ENCODE measurements at places on chromosomes 13 and 19. TPM values are rescaled to one million over a fixed set of nuclear protein-coding genes. Genes with fewer than 3 reads are reported as not detected.

DNA sequence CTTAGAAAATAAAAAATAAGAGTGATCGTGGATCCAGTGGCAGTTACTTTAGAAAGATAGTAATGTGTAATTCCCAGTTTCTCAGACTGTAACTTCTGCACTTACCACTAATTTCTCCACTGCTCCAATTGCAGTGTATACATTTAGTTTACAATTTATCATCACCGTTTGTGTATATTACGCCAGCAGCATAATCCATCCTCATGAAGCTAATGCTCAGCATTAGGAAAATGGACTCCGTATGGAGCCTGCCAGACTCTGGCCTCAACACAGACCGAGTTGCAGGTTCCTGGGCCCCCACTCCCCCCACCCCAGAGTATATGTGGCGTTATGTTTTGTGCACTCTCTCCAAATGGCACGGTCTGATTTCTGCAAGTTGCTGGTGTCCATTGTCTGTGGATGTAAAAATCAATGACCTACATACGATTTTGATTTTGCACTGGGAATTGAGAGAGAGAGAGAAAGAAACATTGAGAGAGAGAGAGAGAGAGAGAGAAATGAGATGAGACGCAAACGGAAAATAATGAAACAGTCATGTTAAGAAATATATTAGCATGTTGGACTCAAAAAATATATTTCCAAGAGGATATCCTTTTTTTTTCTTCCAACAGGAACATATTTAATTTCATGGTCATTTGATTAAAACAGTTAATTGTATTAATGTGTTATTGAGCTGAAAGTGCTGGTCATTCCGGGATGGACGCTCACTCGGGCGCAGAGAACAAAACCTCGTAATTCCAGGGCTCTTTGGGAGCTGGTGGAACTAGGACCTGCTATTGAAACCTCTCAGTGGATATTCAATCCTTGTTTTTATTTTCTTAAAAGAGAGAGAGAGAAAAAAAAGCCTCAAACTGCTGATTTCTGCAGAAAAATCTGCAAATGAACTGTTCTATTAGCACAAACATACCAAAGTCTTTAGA is 278.8 kb downstream of the TSHZ3 start:
- no peak for DNase-seq

DNA sequence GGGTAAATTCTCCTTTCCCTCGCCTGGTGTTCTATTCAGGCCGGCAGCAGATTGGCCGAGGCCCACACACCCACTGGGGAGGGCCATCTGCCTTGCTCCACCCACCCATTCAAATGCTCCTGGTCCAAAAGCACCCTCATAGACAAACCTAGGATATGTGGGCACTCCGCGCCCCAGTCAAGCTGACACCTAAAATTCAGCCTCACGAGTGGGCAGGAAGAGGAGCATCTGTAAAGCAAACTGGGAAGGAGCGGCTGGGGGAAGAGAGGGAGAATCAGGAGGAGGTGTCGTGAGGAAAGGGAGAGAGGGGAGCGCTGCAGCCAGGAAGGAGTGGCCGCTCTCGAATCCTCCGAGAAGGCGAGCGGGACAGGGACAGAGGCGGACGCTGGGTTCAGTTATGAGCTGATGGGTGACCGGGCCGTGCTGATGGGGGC is 136.9 kb downstream of the USP12 start:
- peak; percentile 31 for DNase-seq

DNA sequence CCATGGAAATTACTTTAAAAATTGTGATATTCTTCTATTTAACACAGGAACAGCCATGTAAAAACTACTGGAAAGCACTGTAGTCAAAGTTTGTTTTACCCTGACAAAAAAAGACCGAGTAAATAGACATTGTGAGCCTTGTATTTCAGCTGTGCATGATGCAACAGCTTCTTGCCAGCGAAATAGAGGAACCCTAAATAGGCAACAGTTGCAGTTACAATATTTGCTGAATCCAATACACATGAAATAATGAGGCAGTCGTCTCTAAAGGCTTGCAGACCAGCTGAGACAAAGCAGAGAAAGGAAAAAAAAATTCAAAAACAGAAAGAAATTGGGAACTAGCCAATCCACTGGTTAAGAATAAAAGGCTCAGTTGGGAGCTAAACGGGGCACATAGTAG is 1001.1 kb downstream of the OLFM4 start:
- no peak for DNase-seq

GRCh38 chr13:105097521-105097920 is 1437.9 kb downstream of the EFNB2 start:
- DNase-seq: no peak

GRCh38 chr13:40069173-40070044 is 413.9 kb downstream of the COG6 start:
- DNase-seq: peak; percentile 79

- DNase-seq: no peak
Measured at GRCh38 chr19:10861103-10861651, 10.2 kb upstream of the CARM1 start.

GRCh38 chr19:2462635-2463421 is 6.1 kb upstream of the LMNB2 start:
- peak; percentile 91 for DNase-seq

DNA sequence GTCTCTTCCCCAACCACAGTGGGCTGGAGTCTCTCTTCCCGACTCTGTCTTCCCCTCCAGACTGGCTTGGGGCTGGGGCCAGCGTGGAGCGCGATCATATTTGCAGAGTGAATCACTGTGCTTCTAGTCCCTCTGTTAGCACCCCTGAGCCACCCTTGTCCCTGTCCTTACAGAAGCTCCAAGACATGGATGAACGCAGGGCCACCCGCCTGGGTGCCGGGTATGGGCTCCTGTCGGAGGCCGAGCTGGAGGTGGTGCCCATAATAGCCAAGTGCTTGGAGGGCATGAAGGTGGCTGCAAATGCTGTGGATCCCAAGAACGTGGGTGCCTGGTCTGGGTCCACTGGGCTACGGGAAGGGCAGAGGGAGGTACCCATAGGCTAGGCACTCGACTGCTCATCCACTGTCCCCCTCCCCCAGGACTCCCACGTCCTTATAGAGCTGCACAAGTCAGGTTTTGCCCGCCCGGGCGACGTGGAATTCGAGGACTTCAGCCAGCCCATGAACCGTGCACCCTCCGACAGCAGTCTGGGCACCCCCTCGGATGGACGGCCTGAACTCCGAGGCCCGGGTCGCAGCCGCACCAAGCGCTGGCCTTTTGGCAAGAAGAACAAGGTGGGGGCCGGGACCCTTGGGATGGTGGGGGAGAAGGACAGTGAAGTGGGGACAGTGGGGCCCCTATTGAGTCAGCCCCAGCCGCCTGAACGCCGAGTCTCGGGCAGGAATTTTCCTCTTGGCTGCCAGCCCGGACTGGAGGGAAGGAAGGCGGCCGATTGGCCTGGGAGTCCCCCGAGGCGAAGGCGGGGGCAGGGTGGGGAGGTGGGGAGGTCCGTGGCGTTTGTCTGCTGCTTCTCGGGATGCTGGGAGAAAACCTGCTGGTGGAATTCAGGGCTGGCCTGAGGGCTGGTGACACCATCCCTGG is 5.2 kb downstream of the TRIP10 start:
- peak; percentile 92 for DNase-seq

DNA sequence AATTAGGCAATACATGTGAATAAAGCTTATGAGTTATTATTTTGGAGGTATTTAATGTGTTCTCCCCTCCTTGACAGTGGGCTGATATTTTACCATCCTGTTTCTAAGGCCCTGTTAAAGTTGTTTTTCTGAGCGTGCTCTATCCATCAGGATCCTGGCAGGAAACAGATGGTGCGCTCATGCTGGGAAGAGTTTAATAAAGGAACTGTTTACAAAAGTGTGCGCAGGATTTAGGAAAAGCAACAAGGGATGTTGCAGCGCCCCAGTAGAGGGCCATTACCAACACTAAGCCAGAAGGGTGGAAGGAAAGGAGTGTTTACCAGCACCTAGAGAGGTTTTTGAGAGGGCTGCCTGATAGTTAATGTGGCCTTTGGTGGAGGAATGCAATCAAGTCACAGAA is 374.5 kb downstream of the KCNRG start:
- DNase-seq: no peak

GRCh38 chr19:45145270-45146189 is 15.3 kb downstream of the NKPD1 start:
- no peak for DNase-seq

DNA sequence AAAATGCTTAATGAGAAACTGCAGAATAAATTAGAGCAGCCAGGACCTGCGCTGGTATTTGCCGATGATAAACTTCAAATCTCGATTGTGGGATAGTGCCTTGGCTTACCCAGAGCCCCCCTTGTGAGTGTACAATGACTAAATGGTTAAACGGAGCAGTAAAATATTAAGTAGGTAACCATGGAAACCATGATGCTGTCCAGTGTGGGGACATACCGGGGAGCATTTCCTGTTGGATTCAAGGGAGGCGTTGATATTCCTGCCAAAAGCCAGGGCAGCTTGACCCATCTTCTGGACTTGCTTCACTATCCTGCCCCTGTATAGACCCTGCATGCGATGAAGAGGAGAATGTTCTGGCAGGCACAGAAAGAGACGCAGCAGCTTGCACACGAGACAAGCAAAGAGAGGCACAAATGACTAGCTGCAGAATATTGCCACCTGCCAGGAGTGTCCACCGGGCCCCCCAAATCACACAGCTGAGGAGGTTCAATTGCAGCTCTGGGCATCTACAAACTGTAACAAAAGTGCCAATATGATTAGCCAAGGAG is 255.3 kb upstream of the TSHZ3 start:
- no peak for DNase-seq

- no peak for DNase-seq
Measured at GRCh38 chr19:3441986-3442329, 38.4 kb downstream of the SMIM24 start.

GRCh38 chr13:79675931-79676660 is 195.1 kb downstream of the NDFIP2 start:
- no peak for DNase-seq

GRCh38 chr13:52405767-52406494 is at the start of gene THSD1:
THSD1 (minus strand) TSS chr13:52406172; CDS start chr13:52402600, 3,572 bp downstream.
- DNase-seq: peak; percentile 88

GRCh38 chr13:109368230-109368629 is 418.2 kb downstream of the IRS2 start:
- no peak for DNase-seq

Gene ABCC4
- 3.3 TPM for total RNA-seq

Gene ZNF548
- total RNA-seq: 17.8 TPM

Gene KIR3DL1
- not detected for total RNA-seq

Gene CACNG6
- total RNA-seq: not detected
